ENCODE measurements at places on chromosomes 4 and X. TPM values are rescaled to one million over a fixed set of nuclear protein-coding genes. Genes with fewer than 3 reads are reported as not detected.

Gene ADGRG4
- not detected for total RNA-seq

DNA sequence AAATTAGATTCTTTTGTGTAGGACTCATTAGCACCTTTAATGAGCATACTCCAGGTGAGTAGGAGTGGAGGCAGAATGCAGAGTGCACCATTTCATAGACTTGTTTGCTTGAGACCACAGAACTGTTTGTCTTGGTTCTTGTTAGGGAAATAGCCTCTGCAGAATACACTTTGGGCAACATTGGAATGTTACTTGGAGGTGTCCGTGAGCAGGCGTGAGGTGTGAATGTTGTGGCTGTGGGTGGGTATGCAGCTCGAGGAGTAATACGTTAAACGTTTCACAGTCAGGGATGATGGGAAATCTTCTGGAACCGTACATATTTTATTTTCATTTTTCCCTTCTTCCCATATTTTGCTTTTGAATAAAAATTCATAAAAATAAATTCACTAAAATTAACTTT is 31.6 kb downstream of the PAQR3 start:
- DNase-seq = no peak

GRCh38 chrX:152451731-152451980 is 541 bp upstream of the GABRA3 start:
- peak; percentile 4 for DNase-seq

DNA sequence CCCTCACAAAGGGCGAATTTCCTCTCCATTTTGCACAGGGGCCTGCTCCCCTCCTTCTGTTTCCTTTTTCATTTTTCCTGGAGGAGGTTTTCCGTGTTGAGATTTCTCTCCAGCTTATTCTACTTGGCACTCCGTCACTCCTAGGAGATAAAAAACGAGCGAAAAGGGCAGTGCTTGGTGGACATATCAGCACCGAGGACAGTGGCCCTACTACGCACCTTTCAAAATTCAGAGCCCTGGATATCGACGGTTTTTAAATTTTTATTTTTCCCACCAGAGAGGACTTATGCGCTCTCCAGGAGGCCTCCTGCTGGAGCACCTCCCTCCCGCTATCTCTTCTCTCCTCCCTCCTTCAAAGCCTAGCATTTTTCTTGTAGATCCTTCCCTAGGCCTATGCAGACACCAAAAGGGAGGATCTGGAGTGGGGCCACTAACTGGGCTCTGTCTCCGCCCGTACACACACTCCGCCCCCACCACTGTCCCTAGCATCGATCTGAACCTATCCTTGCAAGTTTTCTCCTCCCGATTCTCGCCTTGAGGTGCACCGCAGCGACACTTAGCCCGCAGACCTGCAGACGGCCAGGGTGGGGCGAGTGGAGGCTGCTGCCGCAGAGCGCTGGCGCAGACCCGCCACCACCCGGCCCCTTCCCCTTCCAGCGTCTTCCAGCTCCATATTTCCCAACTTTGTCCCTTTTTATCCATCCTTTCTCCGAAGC is 8.5 kb upstream of the TCEAL9 start:
- no peak for DNase-seq

- no peak for DNase-seq
Measured at GRCh38 chr4:61556277-61556676, 356.2 kb downstream of the ADGRL3 start.

DNA sequence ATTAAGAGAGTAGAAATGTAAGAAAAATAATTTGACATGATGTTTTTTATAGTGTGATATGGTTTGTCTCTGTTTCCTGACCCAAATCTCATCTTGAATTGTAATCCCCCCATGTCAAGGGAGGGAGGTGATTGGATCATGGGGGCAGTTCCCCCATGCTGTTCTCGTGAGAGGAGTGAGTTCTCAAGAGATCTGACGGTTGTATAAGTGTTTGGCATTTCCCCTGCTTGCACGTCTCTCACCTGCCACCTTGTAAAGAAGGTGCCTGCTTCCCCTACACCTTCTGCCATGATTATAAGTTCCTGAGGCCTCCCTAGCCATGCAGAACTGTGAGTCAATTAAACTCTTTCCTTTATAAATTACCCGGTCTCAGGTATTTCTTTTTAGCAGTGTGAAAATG is 34.8 kb upstream of the EXOC1L start:
- DNase-seq = no peak

DNA sequence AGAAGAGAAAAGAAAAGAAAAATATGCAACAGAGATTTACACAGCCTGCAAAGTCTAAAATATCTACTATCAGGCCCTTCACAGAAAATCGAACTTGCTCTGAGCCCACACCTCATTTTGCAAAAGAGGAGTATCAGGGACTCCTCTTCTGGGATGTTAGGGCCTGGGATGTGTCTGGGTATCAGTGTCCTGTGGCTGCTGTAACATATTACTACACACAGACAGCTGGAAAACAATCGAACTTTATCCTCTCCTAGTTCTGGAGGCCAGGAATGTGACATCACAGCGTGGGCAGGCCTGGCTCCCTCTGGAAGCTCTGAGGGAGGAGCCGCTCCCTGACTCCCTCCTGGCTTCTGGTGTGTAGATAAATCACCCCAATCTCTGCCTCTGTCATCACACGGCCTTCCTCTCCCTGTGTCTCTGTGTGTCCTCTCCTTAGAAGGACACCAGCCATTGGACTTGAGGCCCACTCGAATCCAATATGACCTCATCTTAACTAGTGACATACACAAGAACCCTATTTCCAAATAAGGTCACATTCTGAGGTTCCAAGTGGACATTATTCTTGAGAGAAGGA is 52.9 kb downstream of the PPP2R2C start:
- no peak for DNase-seq

DNA sequence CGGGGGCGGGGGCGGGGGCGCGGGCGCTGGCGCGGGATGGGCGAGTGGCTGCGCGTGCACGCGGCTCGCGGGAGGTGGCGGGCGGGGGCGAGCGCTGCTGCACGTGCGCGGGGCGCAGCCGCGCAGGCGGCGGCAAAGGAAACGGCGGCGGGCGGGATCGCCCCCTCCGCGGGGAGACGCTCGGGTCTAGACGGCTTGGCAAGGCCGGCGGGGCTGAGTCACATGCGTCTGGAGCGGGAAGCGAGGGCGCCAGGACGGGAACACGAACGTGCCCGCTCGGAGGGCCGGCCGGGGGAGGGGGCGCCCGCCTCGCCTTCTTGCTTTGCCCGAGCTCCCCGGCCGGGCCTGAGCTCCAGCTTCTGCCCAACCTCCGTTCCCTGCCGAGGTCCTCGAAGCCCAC is 4.3 kb upstream of the HAUS7 start:
- DNase-seq = peak; percentile 33

- no peak for DNase-seq
Measured at GRCh38 chr4:3518941-3519340, 13.3 kb downstream of the LRPAP1 start.

- no peak for DNase-seq
Measured at GRCh38 chr4:151917145-151917734, 156.4 kb upstream of the GATB start.

DNA sequence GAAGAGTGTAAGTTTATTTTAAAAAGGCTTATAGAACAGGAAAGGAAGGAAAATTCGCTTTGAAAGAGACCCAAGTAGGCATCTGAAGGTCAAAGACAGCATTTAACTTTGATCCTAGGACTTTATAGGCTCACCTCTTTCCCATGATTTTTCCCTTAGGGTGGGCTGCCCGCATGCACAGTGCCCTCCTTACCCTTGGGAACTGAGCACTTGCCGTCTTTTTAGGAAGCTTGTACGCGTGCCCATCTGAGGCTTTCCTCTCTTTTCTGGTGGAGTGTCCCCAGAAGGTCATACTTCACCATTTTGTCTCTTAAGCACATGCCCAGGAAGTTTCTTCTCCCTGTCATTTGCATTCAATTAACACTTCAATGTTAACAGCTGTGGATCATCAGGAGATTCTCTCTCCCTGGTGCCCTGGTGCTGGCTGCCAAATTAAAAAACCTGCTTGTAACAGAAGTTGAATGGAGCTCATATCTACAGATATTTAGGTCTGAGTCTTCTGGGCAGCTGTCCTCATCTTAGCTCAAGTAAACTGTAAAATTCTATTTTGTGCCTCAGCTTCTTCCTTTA is 38.4 kb upstream of the IL9R start:
- DNase-seq = no peak

Measured in PC-9 (cell line).